Uterus (tissue), 4 donors: ENCODE measurements at places on chromosomes 4 and X. TPM values are rescaled to one million over a fixed set of nuclear protein-coding genes. Genes with fewer than 3 reads are reported as not detected.
A peak's percentile ranks its signal among the peaks of the same experiment; 100 is the strongest.

DNA sequence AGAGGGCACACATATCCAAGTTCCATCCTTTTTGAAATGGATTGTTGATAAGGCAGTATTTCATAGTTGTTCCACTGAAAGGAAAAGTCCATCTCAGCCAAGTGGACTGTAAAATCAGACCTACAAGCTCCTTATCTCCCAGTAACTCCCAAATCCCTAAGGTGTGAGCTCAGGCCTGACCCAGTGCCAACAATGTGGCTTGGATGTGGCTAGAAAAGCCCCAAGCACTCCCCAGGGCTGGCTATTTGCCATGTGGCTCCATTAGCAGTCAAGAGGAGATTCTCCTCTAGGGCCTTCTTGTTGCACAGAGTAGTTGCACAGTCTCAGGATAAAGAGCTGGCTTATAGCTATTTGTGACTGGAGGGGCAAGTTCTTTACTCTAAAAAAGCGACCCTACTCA lies 25.0 kb upstream of the DGKK start:
- no peak for DNase-seq

DNA sequence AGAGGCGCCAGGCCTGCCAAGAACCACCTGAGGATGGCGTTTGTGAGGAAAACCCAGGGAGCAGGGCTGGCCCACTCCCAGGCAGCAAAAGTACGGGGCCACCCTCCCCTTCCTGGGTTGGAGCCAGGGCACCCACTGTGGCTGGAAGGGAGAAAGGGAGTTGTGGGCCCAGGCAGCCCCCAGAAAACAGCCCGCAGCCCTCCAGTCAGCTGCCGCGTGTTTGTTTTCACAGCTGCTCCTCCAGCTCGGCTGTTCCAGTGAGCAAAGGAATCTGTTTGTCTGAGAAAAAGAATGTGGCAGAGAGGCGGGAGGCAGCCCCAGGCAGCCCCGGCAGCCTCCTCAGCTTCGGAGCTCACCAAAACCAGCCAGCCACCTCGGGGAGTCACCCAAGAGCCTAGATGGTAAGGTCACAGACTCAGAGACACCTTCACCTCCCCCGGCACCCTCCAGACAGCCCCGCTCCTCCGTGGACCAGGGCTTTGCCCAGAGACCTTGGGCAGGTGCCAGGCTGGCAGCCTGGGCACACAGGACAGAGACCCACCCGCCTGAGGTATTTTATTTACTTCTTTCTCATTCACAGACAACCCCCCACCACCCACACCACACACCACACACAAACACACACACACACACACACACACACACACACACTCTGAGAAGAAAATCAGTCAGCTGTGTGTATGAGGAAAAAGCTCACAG lies 338.1 kb downstream of the BCOR start:
- peak; percentile 28 for DNase-seq

DNA sequence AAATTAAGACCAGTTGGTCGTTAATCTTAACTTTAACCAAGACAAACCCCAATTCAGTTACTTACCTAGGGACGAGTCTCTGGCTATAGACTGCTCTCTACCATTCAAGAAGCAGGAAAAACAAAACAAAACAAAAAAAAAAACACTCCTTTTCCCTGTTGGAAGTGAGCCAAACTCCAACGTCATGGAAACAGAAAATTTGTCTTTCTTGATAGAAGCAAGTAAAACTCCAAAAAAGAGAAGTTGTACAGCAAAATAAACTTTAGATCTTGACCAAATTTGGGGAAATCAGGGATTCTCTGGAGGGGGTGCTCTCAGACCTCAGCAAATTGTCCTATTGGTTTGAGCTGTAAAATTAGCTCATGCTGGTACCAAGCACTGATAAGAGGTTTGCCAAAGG lies 3.7 kb downstream of the CNGA1 start:
- DNase-seq, result no peak

DNA sequence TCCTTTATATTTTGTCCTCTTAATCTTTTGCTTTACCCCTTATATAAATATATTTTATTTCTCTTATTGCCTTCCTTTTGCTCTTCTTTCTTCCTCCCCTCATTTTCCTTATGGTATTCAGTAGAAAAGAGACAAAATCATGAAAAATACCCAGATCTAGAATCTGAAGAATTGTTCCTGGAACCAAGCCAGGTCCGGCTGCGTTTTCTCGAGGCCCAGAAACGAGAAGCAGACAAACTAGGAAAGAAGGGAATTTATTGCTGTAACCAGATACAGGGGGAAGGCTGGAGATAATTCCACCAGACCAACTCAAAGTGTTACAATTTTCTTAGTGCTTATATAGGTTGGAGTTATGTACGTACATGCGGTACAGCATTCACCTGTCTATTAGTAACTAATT lies 328.7 kb downstream of the GABRG1 start:
- DNase-seq, result no peak

GRCh38 chrX:47831788-47832187 lies 4.9 kb upstream of the ZNF81 start:
- DNase-seq, result peak; percentile 18

- DNase-seq, result no peak
Observed at GRCh38 chr4:15562623-15563022, 92.5 kb downstream of the FBXL5 start.

- DNase-seq, result no peak
Observed at GRCh38 chr4:104015680-104016079, 295.9 kb upstream of the TACR3 start.

DNA sequence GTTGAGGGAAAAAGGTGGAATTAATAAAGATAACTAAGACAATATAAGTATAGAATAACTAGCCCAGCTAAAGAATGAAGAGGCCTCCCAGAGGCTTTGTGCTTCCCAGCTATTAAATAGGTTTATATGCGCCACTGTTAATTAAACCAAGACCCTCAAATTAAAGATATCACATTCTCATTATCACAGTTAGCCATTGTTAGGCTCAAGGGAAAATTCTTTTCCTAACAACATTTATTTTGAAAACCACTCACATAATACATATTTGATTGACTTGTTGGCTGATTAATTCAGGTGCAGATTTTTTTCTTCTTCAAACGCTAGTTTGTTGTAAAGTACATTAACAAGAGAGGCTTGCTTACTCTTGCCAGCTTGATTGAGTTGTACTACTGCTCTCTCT lies 216.8 kb upstream of the TRAM1L1 start:
- DNase-seq, result no peak

The CDKL5 gene
- total RNA-seq, result 14.5 TPM

The PPEF2 gene
- not detected for total RNA-seq

DNA sequence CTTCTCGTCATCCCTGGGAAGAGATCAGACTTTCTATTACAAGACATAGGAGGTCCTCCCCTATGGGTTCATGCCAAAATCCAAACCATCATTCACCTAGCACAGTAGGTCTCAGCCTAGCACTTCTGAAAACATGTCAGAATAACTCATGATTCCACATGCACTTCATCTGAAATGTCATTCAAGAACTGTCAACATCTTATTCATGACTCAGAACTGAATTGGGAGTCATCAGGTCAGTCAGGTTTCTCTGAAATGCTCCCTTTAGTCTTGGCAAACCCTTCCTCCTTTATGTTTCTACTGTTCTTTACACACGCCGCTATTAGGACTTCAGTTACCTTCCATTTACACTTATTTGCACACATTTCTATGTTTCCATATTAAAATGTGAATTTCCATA lies 67.2 kb downstream of the ANTXR2 start:
- no peak for DNase-seq

The FAM47E gene
- 0.29 TPM for total RNA-seq

DNA sequence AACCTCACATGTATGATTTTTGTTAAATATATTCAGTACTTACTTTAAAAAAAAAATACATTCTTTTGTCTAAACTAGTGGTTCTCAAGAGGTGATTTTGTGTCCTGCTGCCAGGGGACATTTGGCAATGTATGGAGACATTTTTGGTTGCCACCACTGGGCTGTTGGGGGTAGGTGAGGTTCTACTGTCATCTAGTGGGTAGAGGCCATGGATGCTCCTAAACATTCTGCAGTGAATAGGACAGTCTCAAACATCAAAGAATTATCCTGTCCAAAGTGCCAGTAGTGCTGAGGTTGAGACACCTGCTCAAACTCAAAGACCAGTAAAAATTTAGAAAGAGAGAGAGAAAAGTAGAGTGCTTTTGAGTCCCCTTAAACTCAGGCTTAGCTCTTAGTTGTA lies 32.9 kb upstream of the PGM2 start:
- DNase-seq, result no peak

DNA sequence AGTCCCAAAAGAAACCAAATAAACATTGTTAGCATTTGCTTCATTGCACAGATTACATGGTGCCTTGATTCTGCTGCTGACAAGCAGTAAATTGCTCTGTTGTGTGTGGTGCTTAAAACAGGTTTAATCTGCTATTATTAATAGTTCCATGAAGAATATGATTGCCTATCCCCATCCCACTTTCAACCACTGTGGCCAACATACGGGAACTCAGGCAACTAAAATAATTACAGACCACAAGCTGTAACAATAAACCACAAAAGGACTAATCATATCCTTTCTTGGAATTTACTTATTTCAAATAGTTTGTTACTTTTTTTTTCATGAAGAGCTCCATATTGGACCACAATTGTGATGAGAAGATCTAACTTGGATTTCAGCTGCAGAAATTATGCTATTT lies 131.5 kb downstream of the PACRGL start:
- DNase-seq, result no peak

The TMPRSS11F gene
- not detected for total RNA-seq

The POU3F4 gene
- total RNA-seq, result not detected

- DNase-seq, result no peak
Observed at GRCh38 chrX:82816562-82816961, 691.5 kb upstream of the POU3F4 start.

DNA sequence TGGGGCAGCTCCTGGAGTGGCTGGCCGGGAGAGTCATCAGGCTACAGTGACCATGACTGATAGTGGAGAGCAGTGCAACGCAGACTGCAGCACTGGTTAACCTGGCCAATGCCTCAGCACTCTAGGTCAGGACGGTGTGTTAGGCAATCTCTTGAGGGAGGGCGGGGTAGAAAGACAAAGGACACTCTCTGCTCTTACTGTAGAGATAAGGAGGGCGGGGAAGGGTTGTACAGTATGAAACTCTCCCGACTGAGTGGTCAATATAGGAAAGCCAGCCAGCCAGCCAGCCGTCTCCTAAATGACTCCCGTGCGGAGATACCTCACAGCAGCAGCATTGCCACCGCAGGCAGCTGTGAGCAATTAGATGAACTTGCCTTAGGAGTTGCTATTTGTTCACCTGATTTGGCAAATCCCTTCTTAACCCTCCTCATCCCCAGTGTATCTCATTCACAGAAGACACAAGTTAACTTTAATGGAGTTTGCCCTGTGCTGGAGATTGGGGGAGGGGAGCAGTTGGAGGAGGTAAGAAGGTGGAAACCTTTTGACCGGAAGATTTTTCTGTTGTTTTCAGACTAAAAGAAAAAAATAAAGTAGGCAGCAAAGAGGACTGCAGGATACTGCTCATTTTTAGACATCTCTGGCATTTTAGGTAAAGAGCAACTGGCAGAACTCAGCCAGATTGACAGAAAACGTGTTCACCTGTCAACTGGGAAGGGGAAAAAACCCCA lies 330.5 kb downstream of the HNRNPD start:
- DNase-seq, result no peak

DNA sequence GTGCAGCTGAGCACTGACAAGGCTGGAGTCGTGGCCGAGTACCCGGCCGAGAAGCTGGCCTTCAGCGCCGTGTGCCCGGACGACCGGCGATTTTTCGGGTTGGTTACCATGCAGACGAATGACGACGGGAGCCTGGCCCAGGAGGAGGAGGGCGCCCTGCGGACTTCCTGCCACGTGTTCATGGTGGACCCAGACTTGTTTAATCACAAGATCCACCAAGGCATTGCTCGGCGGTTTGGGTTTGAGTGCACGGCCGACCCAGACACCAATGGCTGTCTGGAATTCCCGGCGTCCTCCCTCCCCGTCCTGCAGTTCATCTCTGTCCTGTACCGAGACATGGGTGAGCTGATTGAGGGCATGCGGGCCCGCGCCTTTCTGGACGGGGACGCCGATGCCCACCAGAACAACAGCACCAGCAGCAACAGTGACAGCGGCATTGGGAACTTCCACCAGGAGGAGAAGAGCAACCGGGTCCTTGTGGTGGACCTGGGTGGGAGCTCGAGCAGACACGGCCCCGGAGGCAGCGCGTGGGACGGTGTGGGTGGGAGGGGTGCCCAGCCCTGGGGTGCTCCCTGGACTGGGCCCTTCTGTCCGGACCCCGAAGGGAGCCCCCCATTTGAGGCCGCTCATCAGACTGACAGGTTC lies 24.3 kb downstream of the RGS12 start:
- no peak for DNase-seq

The IL15 gene
- 2.3 TPM for total RNA-seq

- no peak for DNase-seq
Observed at GRCh38 chr4:48332661-48333060, 8.7 kb upstream of the SLAIN2 start.

The TCEAL6 gene
- total RNA-seq, result 2.1 TPM

- no peak for DNase-seq
Observed at GRCh38 chrX:70422851-70423341, at the start of gene GDPD2. Gene GDPD2, plus strand, starts transcription at chrX:70423314. Its CDS starts 1,671 bp downstream, at chrX:70424985.

DNA sequence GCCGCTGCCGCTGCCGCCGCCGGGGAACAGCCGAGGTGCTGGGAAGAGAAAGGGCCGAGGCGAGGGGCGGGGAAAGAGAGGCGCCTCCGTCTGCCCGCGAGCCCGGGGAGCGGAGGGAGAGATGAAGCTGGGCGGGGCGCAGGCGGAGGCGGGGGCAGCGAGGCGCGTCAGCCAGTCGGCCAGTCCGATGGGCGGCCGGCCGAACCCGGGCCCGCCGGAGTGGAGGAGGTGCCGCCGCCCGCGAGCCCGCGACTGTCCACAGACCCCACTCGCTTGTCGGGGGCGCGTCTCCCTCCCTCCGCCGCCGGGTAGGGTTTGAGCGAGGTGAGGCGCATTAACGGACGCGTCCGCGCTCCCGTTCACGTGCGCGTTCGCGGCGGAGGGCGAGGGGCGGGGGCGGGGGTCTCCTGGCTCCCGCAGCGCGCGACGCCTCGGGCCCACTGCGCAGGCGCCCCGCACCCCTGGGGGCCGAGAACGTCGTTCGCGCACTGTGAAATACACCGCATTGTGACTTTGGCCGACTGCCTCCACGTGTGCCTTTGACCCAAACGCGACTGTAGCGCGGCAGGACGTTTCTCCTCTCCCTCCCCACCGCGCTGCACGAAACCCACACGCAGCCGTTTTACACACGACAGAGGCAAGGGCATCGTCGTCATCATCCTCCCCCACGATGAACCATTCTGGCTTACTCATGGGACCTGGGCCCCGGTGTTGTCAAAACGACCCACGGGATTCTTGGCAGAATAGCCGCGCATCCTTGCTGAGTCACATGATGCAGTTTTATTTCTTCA lies at the start of gene NUDT11:
Gene NUDT11, minus strand, starts transcription at position 92 of the 791 bp plus-strand sequence. CDS start 148 bp downstream, outside the sequence.
- DNase-seq, result peak; percentile 64

GRCh38 chr4:24583451-24584210 lies 723 bp downstream of the DHX15 start:
- peak; percentile 54 for DNase-seq

The TMEM144 gene
- 3.8 TPM for total RNA-seq

DNA sequence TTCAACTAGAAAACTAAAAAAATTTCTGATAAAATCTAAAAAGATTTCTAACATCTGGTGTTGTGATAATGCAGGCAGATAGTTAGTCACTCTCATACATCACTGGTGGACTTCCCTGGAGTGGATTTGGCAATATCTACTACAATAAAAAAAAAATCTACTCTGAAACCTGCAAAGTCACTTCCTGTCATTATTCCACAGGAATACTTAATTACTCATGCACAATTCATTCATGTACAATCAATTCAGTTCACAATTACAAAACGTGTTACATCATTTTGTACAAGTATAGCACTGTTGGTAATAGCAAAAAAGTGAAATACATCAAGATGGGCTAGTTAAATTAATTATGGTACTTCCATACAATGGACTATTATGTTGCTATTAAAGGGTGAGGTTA lies 16.5 kb upstream of the RHOH start:
- no peak for DNase-seq

GRCh38 chr4:125663896-125664767 lies 349.4 kb downstream of the FAT4 start:
- DNase-seq, result no peak
